Activated CD4-positive, alpha-beta T cell treated with anti-CD3 and anti-CD28 coated beads for 1 hour (primary cell): ENCODE measurements at places on chromosomes 13 and 19.

GRCh38 chr13:112851107-112852038 lies 117.6 kb upstream of the MCF2L start:
- no peak for DNase-seq

- DNase-seq = no peak
These were observed 244.5 kb downstream of the SPRY2 start for GRCh38 chr13:80096383-80096782.

DNA sequence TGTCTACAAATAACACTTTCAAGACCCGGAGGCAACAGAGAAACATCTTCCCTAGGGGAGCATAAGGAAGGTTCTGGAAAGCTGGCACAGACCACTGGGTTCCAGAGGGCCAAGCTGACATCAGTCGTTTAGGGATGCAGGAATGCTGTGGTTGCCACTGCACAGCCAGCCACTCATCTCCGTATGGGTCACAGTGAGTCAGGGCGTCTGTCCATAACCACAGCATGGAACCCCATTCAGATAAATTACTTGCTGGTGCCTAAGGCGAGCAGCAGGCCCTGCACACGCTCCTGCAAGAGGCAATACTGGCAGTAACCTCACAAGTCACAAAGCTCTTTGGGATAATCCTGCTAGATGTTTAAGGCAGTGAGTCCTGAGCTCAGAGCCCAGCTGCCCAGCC lies 140.9 kb upstream of the UBL3 start:
- no peak for DNase-seq

DNA sequence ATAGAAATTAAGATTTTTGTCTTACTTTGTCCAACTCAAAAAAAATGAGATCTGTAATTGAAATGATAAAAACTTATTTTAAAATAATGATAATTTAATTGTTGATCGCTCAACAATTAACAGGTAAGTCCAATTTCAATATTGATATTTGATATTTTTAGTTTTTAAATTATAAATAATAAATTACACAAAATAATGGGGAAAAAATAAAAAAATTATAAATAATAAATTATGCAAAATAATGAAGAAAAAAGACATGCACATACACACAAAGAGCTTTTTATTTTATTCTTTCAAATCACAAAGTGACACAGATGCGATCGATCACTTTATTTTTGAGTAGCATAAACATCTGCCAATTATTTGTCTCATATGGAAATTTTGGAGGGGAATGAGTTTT lies 40.8 kb downstream of the KCTD12 start:
- no peak for DNase-seq

DNA sequence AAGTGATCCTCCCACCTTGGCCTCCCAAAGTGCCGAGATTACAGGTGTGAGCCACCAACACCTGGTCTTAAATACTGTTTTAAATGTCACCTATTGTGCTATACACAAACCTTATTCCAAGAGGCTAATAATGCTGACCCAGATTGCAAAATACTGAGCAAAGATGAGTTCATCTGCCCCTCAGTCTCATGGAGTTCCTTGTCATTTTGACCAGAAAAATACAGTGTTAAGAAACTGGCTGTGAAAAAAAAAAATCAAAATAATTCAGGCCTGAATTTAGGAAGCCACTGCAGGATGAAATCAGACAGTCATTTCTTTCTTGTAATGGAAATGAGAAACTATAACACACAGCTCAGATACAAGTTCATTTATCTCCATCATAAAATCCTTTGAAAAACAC lies 59.9 kb downstream of the TBC1D4 start:
- DNase-seq = no peak

DNA sequence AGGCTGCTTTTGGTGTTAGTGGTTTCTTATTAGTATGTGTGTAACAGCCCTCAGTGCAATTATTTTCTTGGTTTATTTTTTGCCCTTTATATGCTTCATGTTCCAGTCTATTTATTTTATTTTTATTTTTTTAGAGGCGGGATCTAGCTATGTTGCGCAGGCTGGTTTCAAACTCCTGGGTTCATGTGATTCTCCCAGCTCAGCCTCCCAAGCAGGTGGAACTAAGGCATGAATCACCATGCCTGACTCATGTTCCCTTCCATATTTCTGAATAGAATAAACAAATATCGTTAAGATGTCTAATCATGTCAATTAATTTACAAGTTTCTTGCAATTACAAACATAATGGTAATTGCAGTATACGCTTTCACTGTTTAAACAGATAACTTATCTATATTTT lies 11.7 kb downstream of the SKA3 start:
- DNase-seq = no peak

- no peak for DNase-seq
These were observed 57.4 kb downstream of the PEPD start for GRCh38 chr19:33464010-33464732.

GRCh38 chr13:96822895-96823294 lies 171.4 kb downstream of the OXGR1 start:
- no peak for DNase-seq

- DNase-seq = no peak
These were observed 43.1 kb upstream of the CNMD start for GRCh38 chr13:52782471-52783448.

- DNase-seq = no peak
These were observed 24.6 kb downstream of the HPN start for GRCh38 chr19:35066121-35066520.

GRCh38 chr19:27745978-27746542 lies 1466.9 kb downstream of the UQCRFS1 start:
- DNase-seq = no peak

DNA sequence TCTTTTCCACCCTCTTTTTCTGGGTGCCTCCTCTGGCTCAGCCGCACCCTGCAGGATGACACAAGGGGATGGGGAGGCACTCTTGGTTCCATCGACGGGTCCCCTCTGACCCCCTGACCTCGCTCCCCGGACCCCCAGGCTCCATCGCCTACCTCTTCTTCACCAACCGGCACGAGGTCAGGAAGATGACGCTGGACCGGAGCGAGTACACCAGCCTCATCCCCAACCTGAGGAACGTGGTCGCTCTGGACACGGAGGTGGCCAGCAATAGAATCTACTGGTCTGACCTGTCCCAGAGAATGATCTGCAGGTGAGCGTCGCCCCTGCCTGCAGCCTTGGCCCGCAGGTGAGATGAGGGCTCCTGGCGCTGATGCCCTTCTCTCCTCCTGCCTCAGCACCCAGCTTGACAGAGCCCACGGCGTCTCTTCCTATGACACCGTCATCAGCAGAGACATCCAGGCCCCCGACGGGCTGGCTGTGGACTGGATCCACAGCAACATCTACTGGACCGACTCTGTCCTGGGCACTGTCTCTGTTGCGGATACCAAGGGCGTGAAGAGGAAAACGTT lies 24.0 kb downstream of the LDLR start:
- DNase-seq = no peak

DNA sequence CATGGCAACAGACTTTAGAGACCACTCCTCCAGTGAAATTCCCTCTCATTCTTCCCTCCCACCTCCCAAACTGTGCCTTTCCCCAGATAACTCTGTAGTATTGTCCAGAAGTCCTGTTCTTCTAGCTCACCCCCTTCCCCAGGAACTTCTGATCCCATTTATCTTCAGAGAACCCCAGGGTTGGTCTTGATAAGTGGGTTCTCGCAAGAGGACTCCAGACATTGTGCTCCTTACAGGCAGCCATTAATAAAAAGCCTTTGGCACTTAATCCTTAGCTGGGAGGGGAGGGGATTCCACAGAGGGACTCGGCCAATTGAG lies 1.9 kb downstream of the LTBP4 start:
- no peak for DNase-seq

GRCh38 chr13:42394361-42394708 lies 122.4 kb downstream of the AKAP11 start:
- no peak for DNase-seq

- no peak for DNase-seq
These were observed 209.1 kb downstream of the DIAPH3 start for GRCh38 chr13:59954601-59955000.

GRCh38 chr19:8212916-8213315 lies 3.7 kb downstream of the CERS4 start:
- DNase-seq = no peak

- DNase-seq = peak; percentile 58
These were observed at the start of gene ZNF865 for GRCh38 chr19:55605637-55606470. TSS of gene ZNF865 (plus strand) at chr19:55605647. CDS start at chr19:55613619, 7,972 bp downstream.

GRCh38 chr13:100673713-100674571 lies 653 bp downstream of the TMTC4 start:
- DNase-seq = peak; percentile 19

- DNase-seq = no peak
These were observed 21.8 kb downstream of the DCAF15 start for GRCh38 chr19:13974073-13974472.

DNA sequence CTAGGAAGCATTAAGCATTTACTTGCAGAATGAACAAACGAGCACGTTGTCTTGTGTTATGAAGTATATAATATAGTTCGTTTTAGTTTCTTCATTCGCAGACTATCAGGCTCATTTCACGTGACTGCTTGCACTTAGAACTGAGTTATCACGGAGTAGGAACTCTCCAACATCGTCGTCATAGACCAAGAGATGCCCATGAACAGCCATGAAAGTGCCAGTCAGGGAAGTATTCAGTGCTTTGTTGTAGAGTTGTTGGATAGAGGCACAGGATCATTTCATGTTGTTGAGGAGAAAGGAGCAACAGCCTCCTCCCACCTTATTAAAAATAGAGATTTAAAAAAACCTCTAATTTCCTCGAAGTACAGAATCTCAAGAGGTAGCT lies 977 bp upstream of the IL17D start:
- no peak for DNase-seq

GRCh38 chr13:92994056-92994455 lies 232.6 kb upstream of the GPC6 start:
- DNase-seq = no peak

- no peak for DNase-seq
These were observed 221.8 kb downstream of the OLFM4 start for GRCh38 chr13:53250272-53250875.

DNA sequence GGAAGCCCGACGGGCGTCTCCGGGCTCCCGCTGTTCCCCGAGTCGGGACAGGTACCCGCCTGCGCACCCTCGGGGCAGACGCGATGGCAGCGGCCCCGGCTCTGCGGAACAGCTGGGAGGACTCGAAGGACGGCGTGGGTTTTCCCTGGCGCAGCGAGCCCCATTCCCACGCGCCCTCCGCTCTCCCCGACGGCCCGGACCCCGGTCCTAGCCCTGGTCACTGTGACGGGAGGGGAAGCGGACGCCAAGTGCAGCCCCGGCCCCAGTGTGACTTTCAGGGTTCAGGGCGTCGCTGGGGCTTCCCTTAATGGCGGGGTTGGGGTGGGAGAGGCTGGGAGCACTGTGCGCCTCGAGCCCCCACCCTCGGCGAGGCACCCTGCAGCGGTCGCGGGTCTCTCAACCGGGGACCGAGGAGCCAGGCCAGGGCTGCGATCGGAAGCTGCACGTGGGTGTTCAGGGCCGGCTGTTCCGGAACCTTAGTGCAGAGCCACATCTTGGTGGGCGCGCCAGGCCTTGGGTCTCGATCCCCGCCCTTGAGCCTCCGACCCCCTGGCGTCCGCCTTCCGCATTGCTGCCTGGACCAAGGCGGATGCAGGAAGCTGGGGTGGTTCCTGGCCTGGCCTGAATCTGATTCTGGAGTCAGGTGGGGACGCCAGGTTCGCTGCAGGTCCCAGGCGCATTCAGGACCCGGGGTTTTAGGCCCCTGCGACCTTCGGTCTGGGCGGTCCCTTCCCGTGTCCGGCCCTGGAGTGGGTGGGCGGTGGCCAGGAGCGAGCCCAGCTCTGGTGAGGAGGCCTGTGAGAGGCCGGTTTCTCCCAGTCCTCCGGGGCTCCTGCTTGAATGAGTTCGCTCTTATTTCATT lies 3.5 kb downstream of the LGALS7B start:
- DNase-seq = no peak

DNA sequence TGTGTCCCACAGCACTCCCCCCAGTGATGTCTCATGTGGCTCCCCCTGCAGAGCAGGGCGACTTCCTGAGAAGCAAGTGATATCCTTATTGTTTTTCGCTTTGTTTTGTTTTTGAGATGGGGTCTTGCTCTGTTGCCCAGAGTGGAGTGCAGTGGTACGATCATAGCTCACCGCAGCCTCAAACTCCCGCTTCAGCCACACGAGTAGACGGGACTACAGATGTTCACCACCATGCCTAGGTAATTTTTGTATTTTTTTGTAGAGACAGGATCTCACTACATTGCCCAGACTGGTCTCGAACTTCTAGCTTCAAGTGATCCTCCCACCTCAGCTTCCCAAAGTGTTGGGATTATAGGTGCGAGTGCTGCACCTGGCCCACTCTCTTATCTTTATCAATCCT lies 5.0 kb downstream of the CEP89 start:
- no peak for DNase-seq
